ENCODE measurements at places on chromosomes 16 and 17.

DNA sequence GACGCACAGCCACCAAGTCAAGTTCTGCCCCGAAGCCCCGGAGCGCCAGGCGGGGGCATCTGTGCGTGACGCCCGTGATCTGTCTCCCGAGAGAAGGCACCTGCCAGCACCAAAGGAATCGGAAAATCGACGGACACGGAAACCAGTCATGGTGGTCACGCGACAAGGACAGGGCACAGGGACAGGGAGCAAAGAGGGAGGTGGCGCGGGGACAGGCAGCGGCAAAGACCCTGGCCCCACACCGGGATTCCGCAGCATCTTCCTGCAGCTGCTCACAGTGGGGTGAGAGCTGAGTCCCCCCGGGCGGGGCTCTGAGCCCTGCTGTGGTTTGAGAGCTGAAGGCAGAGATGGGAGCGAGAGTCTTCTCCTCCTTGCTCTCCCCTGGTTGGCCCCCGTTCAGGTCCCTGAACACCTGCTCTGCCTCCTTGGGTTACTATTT is 56.4 kb downstream of the ABR start:
- DNase-seq = no peak

GRCh38 chr16:29667755-29668154 is 4.7 kb downstream of the SPN start:
- no peak for DNase-seq

- DNase-seq = no peak
Measured at GRCh38 chr17:4463818-4464476, 30.2 kb downstream of the SPNS3 start.

DNA sequence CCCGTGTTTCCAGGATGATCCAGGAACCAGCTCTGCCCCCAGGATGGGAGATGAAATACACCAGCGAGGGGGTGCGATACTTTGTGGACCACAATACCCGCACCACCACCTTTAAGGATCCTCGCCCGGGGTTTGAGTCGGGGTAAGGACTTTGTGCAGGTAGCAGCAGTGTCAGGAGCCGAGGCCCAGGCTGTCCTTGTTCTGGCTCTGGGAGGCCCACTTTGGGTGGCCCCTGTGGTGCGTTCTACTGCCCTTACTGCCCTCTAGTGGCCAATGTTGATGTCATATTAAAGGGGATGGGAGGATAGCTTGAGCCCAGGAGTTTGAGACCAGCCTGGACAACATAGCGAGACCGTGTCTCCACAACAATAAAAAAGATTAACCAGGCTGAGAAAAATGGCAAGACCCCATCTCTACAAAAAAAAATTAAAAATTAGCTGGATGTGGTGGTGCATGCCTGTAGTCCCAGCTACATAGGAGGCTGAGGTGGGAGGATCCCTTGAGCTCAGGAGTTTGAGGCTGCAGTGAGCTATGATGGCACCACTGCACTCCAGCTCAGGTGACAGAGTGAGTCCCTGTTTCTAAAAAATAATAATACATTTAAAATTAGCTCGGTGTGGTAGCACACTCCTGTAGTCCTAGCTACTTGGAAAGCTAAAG is 20.9 kb upstream of the CLEC18A start:
- DNase-seq = peak; percentile 28

DNA sequence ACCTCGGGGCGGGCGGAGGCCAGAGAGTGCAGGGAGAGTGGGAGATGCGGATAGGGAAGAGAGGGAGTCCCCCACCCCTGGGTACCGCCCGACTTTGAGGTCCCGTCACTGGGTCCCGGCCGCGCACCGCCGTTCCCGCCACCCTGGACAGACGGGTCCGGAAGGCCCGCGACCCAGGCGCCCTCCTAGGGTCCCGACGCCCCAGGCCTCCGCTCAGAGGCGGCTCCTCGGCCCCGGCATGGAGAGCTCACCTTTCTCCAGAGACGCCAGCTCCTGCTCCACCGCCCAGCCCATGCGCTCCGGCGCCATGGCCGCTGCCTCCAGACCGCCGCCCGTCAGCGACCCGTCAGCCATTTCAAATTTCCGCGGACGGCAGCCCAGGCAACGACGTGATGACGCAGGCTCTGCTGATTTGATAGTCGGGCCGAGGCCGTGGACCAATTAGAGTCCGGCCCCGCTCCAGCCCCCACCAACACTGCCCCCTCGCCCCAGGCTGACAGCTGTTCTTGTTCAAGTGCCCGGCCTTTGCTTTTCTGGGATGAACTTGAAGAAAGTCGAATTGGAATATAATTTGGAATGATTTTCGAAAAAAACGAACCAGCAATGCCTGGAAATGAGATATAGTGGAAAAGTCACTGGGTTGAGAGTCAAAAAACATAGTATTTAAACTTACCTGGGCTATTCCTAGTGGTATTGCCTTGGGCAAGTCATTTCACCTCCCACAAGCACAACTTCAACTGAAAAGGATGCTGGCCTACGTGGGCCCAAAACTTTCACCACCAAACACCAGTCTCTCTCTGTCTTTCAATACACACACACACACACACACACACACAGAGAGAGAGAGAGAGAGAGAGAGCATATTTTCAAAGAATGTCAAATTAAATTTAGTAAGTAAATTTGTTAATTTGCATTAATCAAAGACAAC is at the start of gene SHCBP1:
Gene SHCBP1 (minus strand): TSS at position 374 of the 928 bp plus-strand sequence. CDS start 20 bp downstream, at position 354.
- DNase-seq = peak; percentile 82

DNA sequence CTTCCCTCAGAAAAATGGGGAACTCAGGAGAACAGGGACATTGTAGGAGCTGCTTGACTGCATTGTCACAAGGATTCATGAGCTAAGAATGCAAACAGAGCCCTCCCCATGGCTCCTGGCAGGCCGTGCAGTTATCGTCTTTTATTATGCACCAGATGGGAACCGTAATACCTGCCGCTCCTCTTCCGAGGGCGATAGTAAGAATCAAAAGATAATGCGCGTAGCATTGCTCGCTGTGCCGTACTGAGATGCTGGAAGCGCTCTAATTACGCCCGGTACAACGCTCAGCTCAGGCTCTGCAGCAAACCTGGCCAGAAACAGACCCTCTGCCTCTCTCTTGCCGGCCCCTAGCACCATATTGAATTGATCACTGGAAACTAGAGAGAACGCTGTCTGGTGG is 87.1 kb upstream of the PLCG2 start:
- DNase-seq = no peak

- no peak for DNase-seq
Measured at GRCh38 chr16:15564604-15565339, 78.2 kb downstream of the MARF1 start.

- no peak for DNase-seq
Measured at GRCh38 chr16:48153774-48154173, 2.0 kb downstream of the ABCC12 start.

- DNase-seq = peak; percentile 17
Measured at GRCh38 chr16:89363621-89364393, 126.6 kb downstream of the ANKRD11 start.

- DNase-seq = no peak
Measured at GRCh38 chr17:74831444-74832146, 28.1 kb downstream of the GRIN2C start.

DNA sequence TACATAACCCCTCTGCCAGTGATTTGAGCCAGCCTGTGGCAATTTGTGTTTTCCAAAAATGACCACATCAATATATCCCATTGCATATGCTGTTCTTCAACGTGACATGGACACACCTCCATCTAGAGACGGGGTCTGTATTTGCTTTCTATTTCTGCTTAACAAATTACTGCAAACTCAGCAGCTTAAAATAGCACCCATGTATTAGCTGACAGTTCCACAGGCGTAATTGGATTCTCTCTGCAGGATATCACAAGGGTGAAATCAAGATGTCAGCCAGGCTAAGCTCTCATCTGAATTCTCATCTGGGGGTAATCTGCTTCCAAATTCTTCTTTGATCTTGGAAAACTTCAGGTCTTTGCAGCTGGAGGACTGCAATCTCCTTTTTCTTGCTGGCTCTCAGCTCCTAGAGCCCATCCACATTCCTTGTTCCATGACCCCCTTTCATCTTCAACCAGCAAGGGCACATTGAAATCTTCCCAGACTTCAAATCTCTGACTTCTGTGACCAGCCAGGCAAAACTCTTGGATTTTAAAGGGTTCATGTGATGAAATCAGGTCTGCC is 8.2 kb downstream of the KRT9 start:
- DNase-seq = no peak

- DNase-seq = peak; percentile 26
Measured at GRCh38 chr16:70746708-70747424, 54.1 kb downstream of the VAC14 start.

GRCh38 chr17:82752371-82753200 is 721 bp downstream of the TBCD start:
- peak; percentile 18 for DNase-seq

DNA sequence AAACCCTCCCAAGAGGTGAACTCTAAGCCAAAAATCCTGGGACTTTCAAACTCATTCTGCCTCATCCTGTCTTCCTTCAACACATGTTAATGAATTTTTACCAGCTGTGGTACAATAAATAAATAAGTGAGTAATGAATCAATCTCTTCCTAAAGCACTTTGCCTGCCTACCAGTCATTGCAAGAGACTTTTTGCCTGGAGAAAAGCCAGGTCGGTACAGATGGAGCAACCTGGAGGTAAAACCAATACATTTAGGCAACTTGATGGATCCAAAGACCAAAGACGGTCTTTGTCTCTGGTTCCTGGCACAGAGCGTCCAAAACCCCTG is 324.2 kb downstream of the PMP22 start:
- no peak for DNase-seq

GRCh38 chr16:47377154-47377553 is 83.7 kb downstream of the ITFG1 start:
- DNase-seq = no peak

- no peak for DNase-seq
Measured at GRCh38 chr16:57115168-57115513, 22.8 kb downstream of the CPNE2 start.

DNA sequence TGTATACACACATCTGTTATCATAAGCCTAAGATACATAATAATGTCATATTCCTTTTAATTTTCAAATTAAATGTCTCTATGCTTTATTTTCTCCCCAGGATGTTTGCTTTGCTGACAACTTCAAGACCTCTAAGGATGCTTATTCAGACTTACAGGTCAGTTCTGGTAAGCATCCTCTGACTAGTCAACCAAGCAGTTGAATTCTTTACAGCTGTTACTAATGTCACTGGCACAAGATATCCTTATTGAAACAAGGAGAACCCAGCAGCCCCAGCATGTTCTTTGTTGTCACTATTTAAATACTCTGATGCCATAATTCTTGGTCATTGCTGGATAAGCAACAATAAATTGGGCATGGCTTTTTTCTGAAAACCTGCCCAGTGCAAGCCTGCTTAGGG is 232.3 kb upstream of the PMFBP1 start:
- no peak for DNase-seq

- no peak for DNase-seq
Measured at GRCh38 chr17:81939881-81940385, 2.8 kb upstream of the PYCR1 start.

DNA sequence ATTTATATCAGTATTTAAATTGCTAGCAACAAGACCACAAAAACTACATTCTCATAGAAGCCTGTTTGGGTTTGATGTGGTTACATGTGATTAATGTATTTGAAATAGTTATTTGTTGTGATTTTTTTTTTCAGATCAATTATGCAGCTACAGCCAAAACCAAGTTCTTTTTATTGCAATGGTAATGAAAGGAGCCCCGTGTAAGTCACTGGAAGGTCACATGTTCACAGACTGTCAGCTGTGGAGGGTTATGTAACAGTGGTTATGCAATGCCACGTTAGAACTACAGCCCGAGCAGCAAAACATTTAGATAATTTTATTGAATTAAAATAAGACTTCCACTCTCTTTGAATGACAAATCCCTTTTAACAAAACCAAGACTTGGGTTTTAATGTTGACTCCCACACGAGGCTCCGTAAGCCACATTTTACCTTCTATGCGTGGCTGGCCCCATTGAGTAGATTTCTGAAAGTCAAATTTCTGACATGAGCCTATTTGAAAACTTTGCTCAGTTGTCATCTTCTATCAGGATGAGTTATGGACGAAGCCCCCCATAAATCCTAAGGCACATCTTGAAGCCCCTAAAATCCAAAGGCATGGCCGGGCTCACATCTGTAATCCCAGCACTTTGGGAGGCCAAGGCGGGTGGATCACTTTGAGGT is 41.8 kb upstream of the SEC14L1 start:
- DNase-seq = peak; percentile 80

DNA sequence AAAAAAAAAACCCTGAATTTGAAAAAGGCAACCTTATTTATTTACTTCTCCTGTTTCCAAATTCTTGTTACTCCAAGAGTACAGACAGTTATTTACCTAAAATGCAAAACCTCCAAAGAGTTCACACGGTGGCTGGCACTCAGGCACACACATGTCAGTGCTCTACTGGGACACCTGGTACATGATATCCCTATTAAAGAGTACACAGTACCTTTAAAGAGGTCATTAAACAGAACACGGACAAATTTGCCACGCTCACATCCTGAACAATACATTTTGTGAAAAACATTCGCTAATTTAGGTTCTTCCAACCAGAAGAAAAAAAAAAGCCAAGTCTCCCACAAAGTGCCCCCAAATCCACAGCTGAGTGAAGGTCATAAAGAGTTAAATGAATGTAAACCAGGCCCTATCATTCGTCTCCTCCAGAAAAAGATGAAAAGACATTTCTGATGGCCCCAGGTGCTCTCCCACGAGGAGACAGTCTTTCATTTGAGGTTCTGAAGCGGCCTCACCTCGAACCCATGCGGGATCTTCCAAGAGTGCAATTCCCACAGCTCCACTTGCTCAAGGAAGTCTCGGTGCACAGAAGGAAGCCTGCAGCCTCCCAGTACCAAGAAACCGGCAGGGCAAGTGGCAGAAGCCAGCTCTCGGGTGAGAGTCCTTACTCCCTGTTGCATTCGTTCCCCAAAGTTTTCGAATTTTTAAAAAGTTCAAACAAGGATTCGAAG is 993 bp downstream of the ERN1 start:
- no peak for DNase-seq

DNA sequence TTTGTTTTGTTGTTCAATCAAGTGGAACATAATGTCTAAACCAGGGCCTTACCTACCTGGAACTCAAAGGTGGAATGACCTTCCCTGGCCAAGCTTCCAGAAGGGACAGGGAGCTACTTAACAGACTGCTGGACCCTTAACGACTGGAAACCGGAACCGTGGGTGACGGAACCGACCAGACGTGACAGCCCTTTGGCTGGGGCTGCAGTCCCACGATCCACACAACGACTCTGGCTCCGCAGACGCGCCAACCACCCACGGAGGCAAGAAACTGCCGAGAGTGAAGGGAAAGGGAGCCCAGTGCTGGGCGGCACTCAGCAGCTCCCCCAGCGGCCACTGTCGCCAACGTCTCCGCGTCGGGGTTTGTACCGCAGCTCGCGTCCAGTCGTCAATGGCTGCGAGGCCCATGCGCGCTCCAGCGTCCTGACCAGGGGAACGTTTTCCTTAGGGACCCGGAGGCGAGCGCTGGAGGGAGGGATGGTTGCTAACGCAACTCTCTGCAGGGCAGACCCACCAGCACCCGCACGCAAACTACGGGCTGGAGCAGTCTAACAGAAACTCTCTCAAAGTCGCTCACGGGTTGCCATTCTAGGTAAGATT is 5.5 kb upstream of the KIF22 start:
- no peak for DNase-seq

Measured in AML-193 (cell line).